Activated CD4-positive, CD25-positive, alpha-beta regulatory T cell treated with anti-CD3 and anti-CD28 coated beads, Interleukin-2, amount 50 U/mL, for 72 hours (primary cell): ENCODE measurements at places on chromosomes 2 and 18.

- DNase-seq = no peak
Measured at GRCh38 chr2:134411279-134411827, 157.5 kb downstream of the MGAT5 start.

GRCh38 chr2:9113262-9113661, 93.3 kb upstream of the ASAP2 start:
- DNase-seq = no peak

DNA sequence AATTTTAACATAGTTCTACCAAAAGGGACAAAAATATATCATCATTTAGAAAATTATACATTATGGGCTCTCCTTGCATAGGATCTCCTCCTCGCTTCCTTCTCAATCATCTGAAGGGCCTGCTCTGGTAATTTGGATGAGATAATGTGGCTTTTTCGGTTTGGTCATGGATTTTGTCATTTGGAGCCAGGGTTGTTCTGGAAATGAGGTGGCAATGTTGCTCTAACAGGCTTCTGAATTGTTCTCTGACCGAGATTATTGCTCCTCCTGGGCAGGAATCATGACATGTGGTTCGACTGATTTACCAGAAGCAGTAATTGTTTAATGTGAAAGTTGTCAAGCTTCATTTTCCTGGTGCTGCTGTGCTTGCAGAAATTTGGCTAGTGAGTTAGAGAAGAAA, 194.7 kb upstream of the ERBB4 start:
- DNase-seq = no peak

DNA sequence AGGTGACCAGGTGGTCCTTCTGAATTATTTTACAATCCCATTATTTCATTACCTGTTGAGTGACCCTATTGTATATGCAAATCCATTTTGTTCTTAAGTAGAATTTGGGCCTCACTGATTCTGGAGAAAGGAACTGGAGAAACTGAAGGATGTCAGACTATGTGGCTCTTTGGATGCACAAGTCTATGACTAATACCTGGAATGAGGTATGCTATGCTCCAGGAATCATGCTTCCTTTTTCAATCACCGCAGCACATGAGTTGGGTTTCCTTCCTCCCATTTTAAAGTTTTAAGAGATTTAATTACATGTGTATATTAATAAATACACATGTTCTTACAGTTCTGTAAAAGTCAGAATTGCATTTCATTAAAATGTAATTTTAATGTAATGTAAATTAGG, 253.9 kb upstream of the VWC2L start:
- no peak for DNase-seq

DNA sequence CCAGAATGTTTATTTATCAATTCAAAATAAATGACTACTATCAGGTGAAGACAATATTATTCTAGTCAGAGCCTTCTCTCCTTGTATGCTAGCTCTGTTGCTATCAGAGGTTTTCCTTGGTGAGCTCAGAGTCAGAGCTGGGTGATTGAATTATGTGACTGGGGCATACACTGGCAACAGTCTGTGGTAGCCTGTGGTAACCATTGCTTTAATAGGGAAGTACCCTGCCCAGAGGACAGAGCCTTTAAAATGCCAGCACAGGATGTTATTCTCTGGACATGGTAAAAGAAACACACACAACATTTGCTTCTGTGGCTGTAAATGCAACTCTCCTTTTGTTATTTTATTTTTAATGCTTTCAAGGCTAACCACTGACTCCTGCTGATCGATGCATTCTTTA, 124.7 kb downstream of the PPP1R1C start:
- DNase-seq = no peak

DNA sequence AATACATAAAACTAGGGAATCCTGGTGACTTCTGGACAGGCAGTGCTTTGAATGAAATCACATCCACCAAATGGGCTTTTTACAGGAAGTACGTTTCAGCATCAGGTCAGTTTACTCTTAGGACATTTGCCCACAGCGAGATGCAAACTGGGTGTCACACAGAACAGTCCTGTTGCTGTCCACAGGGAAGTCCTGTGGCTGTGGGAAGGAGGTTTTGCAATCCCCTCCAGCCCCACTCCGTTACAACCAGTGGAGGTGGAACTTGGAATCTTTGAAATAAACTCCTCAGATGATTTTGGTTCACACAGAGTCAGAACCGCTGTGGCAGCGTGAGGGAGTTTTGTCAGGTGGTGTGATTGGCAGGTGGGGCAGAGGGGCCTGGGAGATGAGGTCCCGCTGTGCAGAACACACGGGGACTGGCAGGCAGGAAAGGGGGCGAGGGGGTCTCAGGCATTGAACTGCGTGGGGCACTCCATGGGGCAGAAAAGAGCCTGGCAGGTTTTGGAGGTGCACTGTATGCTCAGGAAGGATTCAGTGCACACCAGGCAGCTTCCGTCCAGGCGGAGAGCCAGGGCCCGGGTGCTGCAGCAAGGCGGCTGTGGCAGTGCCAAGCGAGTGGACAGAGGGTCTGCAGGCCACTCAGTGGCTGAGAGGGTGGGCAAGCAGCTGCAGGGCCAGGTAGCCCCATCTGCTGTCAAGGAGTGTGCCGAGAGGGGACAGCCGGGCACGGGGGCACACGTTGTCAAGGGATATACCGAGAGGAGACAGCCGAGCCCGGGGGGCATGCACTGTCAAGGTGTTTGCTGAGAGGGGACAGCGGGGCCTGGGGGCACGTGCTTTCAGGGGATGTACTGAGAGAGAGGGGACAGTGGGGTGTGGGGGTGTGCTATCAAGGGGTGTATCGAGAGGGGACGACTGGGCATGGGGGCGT, 148.7 kb downstream of the LDLRAD4 start:
- DNase-seq = no peak

DNA sequence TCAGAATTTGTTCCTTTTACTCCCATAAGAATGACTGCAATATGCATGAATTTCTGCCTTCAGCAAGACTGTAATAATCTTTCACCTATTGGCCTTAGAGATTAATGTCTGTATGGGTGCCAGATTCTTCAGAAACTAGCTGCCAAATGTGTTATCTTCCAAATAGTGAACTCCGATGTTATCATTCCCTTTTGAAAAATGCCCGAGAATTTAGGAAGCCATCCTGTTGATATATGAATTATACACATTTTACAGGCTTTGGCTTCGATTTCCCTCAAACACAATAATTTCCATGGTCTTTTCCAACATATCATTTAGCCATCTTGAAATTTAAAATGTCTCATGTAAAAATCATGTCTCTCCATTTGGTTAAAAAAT, 101.5 kb downstream of the ZNF521 start:
- DNase-seq = no peak

DNA sequence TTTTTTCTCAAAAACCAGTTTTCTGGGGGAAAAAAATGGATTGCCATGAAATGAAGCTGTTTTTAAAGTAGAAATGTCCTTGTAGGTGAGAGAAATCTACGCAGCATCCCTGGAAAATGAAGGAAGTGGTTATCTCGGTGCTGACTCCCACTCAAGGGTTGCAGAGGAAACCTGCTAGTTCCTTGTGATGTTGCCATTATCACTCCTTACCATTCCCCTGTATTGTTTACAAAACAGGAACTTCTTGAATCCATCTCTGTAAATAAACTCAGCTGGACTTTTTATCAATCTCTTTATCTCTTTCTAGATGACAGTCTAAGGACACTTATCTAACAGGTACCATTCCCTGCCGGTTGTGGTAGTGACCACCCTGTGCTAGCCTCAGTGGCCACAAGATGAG, 61.2 kb downstream of the FEZ2 start:
- no peak for DNase-seq
